ENCODE measurements at places on chromosomes 13 and 19. TPM values are rescaled to one million over a fixed set of nuclear protein-coding genes. Genes with fewer than 3 reads are reported as not detected.

DNA sequence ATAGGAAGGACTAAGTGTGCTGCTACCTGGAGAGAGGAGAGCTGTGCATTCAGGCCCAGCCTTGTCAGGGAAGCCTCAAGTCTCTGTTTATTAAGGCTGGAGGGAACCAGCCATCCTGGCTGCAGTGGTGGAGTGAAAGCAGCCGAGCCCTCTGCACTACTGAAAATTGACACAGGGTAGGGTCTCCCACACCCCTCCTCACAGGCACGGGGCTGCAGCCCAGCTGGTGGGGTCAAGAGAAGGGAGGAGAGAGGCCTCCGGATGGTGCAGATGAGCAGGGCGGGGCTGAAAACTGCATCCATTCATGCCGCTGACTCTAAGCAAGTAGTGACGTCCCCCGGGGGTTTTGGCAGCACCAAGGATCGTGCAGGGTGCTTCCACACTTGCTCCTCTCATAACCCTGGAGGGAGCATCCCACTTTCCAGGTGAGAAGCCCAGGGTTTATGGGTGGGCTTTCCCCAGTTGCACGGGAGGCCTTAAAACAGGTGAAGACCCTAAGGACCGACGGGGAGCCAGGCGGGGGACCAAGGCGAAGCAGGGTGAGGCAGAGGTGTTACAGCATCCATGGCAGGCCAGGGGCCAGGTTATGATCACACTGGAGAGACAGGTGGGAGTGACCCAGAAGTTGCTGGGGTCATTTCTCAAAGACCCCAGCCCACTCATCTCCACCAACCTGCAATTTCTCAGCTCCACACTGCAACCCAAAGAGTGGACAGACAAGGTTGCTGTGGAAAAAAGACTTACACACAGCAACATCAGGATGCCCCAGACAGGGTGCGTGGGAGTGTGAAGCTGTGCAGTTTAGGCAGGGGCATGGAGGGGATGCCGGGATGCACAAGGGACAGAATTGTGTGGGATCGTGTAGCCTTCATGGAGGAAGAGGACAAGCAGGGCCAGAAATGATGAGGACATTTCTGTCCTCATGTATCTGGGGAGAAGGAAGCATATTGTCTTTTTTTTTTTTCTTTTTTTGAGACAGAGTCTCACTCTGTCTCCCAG is 36.8 kb downstream of the VSTM2B start:
- DNase-seq = no peak

- DNase-seq = no peak
These were observed 947 bp downstream of the ATP4B start for GRCh38 chr13:113656831-113657671.

- DNase-seq = no peak
These were observed 1.9 kb downstream of the NHLRC3 start for GRCh38 chr13:39040206-39040605.

DNA sequence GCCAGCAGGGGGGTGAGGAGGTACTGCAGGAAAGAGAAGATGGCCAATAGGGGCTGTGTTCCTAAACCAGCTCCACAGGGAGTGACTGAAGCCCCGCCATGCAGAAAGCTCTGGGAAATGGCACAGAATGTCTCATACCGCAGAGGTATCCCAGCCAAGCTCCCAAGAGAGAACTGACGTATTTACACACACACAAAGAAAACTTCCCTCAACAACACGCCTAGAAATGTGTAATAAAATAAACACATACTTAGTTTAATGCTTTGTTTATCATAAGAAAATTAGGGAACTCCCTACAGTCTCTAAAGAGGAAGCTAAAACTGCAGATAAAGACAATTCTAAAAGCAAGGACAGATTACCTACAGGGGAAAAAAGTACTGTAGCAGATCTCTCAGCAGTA is 40.0 kb downstream of the ESD start:
- DNase-seq = peak; percentile 1

DNA sequence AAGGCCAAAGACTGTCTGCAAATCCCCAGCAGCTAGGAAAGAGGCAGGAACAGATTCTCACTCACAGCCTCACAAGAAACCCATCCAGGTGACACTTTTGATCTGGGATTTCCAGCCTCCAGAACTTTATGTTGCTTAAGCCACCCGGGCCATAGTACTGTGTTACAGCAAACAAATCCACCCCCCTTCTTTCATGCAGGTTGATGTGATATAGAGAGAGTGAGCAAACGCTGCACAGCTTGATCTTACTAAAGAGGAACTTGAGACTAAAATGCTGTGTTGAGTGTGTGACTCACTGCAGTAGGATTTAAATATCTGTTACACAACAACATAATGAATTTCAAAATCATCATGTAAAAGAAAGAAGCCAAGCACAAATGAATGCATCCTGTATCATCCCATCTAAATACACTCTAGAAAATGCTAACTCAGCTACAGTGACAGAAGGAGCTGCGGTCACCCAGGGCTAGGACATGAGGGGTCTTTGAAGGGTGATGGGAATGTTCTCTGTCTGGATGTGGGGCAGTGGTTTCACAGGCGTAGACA is 32.2 kb downstream of the RCBTB2 start:
- peak; percentile 47 for DNase-seq

DNA sequence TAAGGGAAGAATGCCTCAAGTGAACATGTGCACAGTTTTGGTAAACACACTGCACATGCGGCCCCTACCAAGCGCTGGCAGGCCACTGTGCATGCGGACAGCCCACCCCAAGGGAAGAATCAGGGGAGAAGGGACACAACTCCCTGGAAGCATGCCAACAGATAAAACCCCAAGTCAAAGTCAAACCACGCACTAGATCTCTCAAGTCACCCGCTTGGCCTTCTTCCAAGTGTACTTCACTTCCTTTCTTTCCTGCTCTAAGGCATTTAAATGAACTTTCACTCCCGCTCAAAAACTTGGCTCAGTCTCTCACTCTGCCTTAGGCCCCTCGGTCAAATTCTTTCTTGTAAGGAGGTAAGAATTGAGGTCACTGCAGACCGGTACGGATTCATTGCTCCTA is 4.6 kb upstream of the RFXAP start:
- no peak for DNase-seq

GARIN5A gene
- polyA plus RNA-seq = 2.2 TPM

SIRT6 gene
- 5.3 TPM for polyA plus RNA-seq

GRCh38 chr19:850979-851335 is 1.1 kb upstream of the ELANE start:
- no peak for DNase-seq
